ENCODE measurements at places on chromosomes 3 and 15.

- no peak for DNase-seq
Measured at GRCh38 chr15:72161361-72162132, 36.0 kb downstream of the GRAMD2A start.

DNA sequence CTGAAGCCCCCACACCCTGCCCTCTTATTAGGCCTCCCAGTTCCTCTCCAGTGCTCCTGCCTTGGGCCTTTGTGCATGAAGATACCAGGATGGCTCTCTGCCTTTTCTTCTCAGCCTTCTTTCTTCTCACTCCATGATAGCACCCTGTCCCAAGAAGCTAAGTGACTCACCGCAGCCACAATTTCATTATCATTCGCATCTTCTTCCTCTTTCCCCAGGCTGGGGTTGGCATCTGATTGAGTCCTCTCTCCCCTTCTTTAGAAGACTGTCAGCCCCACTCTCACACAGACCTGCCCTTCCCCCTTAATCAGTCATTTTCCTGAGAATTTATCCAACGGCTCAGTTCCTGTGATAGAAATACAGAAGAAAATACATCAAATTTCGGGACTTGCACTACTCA, 102.0 kb downstream of the STAC start:
- DNase-seq, result no peak

DNA sequence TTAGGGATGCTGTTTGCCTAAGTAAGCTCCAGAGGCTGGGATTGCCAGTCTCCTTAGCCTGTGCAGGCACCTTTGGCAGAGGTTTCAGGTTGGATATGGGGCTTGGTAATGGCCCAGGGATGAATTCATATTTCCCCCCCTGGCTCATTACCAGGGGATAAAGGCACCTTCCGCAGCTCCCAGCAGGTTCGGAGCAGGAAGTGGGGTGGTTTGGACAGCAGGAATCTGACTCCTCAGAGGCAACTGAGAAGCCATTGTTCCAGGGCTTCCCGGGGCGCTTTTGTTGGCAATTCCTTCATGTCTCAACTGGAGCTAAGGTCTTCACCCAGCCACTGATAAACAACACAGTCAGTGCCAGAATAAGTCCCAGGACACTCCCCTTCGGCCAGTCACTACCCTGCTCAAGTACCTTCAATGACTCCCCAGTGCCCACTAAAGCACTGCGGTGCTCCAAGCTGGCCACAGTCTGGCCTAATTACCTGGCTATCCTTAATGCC, 85.3 kb upstream of the SLC6A6 start:
- no peak for DNase-seq

DNA sequence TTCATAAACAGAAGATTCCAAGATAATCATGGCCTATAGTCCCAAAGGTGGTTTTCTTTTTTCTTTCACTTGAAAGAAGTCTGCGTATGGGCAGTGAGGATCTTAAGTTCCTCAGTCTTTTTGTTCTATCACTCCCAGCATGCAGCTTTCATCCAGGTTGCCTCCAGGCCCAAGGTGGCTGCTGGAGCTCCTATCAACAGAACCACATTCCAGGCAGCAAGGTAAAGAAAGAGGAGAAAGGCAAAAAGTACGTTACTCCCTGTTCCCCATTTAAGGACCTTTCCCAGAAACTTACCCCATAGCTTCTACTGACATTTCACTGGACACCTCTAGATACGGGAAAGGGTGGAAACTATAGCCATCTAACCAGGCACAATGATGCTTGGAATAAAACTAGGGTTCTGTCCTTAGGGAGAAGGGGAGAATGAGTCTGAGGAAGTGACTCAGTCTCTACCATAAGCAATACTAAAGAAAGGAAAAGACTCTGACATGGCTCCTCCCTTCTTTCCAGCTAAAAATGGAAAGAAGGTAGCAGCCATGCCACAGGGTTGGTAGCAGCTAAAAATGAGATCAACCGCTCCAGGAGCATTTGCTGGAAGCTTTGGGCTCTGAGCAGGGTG, 313.9 kb upstream of the NR2E3 start:
- no peak for DNase-seq

- DNase-seq, result no peak
Measured at GRCh38 chr15:101431748-101432147, 57.8 kb downstream of the PCSK6 start.

DNA sequence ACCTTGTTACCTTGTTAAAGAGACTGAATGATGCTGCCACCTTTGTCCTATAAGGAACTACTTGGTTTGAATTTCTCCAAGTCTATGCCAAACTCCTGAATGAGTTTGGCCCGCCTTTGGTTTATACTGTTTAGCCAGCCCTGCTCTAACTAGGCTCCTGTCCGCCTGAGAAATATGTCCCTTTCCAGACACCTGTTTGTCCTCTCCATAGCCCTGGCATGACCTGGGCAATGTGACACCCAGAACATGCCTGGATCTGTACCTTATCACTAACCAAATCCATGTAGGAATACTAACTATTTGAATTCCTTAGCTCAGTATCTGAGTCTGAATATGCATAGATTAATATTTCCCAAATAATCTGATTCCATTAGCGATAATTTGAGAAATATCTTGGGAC, 24.4 kb upstream of the TMC3 start:
- DNase-seq, result no peak

- no peak for DNase-seq
Measured at GRCh38 chr3:171799501-171799900, 10.8 kb downstream of the PLD1 start.

- no peak for DNase-seq
Measured at GRCh38 chr3:37086918-37087317, 87.5 kb downstream of the LRRFIP2 start.

DNA sequence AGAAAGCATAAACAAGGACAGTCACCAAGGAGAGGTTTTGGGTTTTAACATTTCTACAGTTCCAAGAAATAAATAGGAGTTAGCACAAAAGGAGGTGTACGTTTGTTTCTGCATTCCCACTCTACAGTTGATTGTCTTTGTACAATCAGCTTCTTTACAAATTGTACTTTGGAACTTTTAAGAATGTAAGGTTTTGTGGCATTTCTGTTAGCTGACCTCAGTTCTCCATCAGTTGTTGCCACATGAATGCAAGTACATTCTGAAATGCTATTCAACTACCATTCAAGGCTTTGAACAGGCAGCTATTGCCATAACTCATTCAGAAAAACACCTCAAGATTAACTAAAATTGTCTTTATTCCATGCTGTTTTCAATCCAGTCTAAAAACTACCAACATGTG, 253.2 kb upstream of the UBE2E1 start:
- no peak for DNase-seq

DNA sequence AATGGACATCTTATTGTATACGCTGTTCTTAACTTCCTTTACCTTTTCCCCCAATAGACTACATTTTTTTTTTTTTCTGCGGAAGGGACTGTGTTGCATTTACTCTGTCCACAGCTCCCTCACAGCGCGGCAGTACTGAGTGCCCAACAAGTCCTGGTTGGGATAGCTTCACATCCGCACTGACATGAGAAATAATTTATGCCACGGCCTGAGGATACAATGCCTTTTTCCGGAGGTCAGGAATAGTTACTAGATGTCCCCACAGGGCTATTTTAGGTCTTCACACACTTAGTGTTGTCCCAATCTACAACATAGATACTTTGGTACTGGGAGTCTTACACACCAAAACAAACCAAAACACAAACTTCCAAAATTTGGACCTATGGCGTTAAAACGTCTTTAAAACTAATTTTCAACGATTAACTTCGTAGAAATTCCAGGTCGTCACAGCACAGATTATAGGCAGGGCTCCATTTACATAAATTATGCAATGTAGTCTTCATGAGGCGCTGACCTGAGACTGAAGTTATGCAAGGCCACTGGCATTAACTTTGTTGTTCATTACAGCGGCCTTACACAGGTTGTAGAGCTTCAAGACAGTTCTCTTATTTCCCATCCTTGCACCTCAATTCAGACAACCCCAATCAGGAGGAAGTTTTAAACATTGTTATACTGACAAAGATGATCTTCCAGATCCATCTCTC, 989 bp upstream of the PPIB start:
- DNase-seq, result no peak

DNA sequence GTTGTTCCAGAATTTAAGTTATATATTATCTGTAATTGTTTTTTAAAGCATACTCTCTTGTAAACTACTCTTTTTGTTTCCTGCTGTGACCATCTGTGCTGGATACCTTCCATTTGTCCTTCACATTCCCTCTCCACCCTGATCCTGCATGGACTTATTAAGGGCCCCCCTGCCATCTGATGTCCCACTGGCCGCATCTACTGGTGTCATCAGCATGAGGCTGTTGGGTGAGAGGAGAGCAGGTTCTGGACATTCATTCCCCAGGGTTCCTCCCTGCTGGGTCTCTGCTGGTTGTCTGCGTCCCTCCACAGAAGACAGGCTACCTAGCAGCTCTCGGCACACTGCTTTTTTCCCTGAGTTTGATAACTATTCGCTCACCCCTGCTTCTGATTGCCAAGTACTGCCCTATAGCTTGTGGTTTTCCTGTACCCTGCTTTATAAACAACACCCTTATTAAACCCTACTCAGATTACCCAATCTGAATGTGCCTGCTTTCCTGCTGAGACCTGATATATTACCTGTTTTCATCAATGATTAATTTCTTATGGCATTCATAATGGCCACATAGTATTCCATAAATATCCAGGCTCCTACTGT, 7.7 kb downstream of the CMTM8 start:
- no peak for DNase-seq

GRCh38 chr3:106115557-106115956, 246.7 kb upstream of the CBLB start:
- DNase-seq, result no peak

GRCh38 chr3:29513236-29513635, 232.4 kb downstream of the RBMS3 start:
- no peak for DNase-seq

DNA sequence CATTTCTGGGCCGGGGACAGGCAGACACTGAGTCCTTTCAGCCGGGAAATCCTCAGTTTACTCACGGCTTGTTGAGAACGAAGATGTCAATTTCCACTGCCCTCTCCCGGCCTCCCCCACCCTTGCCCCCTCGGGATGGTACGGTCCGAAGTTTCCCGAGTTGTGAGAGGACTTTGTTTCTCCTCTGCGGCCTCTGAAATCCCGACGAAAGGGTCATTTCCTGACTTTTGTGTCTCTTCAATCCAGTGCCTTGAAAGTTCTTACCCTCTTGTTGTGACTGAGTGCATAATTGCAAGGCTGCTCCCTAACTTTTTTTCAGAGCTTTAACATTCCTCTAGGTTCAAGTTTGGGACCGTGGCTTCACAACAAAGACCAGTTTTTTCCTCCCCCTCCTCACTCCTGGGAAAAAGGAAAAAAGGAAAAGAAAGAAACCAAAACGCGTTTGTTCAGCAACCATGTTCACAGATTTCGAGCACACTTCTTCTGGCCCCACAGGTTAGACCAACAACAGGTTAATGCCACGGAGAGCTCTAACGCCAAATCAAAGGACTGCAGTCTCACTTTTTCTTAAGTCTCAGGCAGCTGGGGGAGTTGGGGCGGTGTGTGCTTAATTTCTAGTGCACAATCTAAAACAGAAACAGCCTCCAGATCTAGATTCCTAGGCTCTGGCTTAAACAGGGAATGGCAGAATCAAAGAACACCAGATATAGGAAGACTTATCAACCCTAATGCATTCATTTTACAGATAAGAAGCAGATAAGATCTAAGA, 138.9 kb downstream of the TMCO5A start:
- DNase-seq, result no peak

GRCh38 chr3:159829539-159830227, 159.0 kb upstream of the IL12A start:
- no peak for DNase-seq

- no peak for DNase-seq
Measured at GRCh38 chr15:47796830-47797229, 79.5 kb downstream of the SEMA6D start.

DNA sequence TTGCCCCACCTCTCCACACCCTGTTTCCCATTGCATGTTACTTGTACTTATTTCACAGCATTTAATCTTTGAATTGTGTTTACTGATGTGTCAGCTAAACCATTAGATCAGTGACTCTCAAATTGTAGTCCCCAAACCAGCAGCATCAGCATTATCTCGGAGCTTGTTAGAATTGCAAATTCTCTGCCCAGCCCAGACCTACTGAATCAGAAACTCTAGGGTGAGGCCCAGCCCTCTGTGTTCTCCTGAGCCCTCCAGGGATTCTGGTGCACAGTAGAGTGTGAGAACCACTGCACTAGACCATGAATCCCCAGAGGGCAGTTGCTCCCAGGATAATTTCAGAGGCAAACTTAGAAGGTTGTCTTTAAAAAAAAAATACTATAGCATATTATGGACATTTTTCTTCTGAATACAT, 13.0 kb downstream of the PLD1 start:
- DNase-seq, result no peak

GRCh38 chr3:72080095-72080494, 295.1 kb upstream of the PROK2 start:
- no peak for DNase-seq

GRCh38 chr3:7760718-7761117, 740.9 kb upstream of the LMCD1 start:
- no peak for DNase-seq

DNA sequence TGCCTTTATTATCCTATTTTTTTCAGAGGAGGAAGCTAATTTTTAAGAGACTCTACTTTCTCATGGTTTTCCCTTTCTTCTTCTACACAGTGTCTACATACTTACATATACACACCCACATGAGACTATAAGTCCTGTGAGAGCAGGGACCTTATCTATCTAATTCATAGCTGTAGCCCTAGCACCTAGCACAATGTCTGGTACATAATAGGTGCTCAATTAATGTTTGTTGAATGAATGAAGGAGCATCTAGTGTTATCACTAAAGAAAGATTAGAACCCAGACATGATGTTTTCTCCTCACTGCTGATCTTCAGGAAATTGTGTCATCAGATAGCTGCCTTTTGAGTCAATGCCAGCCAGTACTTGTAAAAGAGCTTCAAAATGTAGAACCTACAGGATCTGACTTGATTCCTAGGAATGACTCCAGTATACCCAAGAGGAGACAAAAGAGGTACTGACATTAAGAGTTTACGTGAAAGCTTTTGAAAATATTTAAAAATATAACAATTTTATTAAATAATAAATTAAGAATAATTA, 2.5 kb downstream of the SCG5 start:
- no peak for DNase-seq

- DNase-seq, result no peak
Measured at GRCh38 chr3:185560676-185561075, 8.3 kb upstream of the LIPH start.

DNA sequence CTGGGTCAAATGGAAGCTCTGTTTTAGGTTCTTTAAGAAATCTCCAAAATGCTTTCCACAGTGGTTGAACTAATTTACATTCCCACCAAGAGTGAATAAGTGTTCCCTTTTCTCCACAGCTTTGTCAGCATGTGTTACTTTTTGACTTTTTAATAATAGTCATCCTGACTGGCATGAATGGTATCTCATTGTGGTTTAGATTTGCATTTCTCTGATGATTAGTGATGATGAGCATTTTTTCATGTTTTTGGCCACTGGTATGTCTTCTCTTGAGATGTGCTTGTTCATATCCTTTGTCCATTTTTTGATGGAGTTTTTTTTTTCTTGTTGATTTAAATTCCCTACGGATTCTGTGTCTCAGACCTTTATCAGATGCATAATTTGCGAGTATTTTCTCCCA, 745.0 kb upstream of the BCHE start:
- DNase-seq, result no peak

- DNase-seq, result no peak
Measured at GRCh38 chr3:167095976-167096375, 284.1 kb downstream of the ZBBX start.

Data from left forelimb (tissue), 1 donor.